ENCODE measurements at places on chromosomes 6 and 20.

- DNase-seq, result no peak
Observed at GRCh38 chr6:148883270-148883669, 136.4 kb downstream of the UST start.

GRCh38 chr6:142408409-142408808 is 106.6 kb downstream of the ADGRG6 start:
- DNase-seq, result no peak

- no peak for DNase-seq
Observed at GRCh38 chr6:160685762-160686450, 16.1 kb upstream of the PLG start.

GRCh38 chr6:169921853-169922824 is 170.7 kb downstream of the ERMARD start:
- no peak for DNase-seq

DNA sequence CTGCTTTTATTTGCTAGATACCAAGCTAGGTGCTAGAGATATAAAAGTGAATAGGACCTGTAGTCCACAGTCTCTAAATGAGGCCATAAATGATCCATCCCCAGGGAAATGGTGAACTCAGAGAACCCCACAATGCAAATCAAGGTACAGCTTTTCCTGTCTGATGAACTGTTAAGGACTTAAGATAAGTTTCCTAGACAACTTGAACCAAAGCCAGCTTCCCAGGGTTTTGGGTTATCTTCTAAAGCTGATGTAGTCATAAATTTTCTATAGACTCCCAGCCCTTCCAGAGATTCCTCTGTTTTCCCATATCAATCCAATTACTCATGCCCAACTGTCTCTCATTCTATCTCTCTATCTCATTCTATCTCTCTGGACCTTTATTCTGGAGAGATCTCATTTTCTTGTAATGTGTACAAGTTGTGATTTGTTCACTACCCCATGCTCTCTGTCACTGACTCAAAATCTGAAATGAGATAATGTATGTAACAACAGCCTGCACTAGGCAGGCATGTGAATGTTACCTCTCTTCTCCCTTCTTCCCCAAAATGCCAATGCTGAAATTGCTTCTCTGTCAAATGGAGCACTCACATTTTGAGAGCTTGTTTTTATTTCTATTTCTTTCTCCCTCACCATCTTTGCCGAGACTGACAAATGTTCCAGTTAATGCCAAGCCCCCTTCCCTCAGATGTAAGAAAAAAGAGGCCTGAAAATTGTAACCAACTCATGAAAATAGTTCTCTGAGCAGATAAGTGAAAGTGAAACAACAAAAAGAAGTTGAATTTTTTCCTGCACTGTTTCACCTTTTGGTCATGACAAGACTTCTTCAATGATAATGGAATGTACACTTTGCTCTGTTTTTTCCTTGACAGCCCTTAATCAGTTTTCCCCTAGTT is 279.9 kb downstream of the SLC35F1 start:
- DNase-seq, result no peak

GRCh38 chr6:52661551-52661950 is 9.4 kb upstream of the TMEM14A start:
- no peak for DNase-seq

- no peak for DNase-seq
Observed at GRCh38 chr6:69974193-69974592, 107.8 kb downstream of the COL19A1 start.

DNA sequence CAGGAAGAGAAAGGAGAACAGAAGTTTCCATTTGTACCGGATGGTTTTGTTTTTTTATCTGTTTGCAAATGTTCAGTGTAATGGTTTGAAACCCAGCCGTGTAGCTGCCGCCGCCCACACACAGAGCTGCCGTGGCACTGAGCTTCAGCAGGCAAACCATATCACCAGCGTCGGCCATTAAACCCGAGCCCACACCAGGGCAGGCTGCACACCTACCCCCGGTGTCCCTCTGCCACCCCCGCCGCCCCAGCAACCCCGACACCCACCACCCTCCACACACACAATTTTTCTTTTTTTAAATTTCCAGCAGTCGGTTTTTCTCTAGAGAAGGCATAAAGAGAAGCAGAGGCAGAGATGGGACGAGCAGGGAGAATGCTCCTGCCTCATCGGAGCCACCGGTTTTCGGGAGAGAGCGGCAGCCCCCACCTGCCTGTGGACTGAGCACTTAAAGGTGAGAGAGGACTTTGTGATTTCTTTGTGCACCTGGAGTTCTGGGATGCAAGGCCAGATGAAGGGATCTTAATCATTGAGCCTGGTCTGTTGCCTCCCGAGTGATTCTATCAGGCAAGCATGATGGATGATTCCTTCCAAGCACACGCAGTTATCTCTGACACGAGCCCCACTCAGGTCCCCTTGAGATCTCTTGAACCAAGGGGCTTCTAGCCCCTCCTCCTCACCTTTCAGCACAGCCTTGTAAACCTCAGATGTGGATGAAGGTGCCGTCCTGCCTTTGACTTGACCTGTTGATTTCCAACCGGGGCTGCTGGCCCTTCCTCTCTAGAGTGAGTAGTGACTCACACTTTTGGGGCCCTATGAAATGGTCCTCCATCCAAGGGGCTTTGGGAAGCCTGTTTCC is 17.5 kb upstream of the ZNF831 start:
- peak; percentile 55 for DNase-seq

GRCh38 chr6:88502391-88502790 is 336.2 kb upstream of the CNR1 start:
- DNase-seq, result no peak

DNA sequence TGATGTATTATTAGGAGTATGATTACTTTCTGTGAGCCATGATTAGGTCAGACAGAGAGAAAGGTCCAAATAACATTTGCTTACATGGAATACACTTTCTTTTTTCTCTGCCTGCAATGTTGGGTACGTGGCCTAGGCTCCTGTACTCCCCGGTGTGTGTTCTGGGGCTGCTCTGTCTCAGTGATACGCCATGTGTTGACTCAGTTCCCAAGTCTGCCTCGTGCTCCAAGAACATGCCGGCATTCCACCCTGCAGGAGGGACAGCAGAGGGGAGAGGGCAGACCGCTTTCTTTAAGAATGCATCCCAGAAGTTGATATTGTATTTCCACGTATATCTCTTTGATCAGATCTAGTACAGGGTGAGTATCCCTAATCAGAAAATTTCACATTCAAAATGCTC is 33.3 kb upstream of the THBS2 start:
- DNase-seq, result no peak

GRCh38 chr6:73830119-73830518 is 134.1 kb downstream of the CD109 start:
- DNase-seq, result no peak

- no peak for DNase-seq
Observed at GRCh38 chr6:114096561-114097172, 125.7 kb upstream of the HDAC2 start.

GRCh38 chr20:11166712-11167111 is 492.9 kb upstream of the JAG1 start:
- DNase-seq, result no peak

DNA sequence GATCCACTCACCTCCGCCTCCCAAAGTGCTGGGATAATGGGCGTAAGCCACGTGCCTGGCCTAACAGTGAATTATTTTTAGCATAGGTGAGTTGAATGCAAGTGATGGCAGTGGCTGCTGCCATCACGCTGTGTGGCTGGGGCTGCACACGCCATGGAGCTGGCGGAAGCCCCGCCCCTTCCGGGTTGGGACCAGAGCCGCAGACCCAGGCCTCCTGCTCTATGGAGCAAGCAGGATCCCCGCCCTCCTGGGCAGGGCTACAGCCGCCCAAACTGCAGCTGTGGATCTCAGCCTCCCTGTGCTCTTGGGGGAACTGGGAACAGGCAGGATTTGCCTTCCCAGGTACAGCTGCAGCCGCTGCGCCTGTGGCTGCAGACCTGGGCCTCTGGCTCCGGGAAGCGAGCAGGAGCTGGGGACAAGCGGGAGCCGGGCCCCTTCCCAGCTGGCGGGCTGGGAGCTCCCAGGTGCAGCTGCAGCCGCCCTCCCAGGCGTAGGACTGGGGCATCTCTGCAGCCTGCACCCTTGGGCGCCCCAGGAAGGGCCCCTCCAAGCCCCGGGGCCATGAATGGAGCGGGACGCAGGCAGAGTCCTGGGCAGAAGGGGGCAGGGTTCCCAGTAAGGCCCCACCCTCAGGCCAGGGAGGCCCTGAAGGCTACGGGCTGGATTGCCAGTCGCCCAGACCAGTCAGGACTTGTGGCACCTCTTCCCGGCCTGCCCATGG is 30.9 kb upstream of the SLA2 start:
- DNase-seq, result no peak

GRCh38 chr6:72559555-72559954 is 62.3 kb upstream of the KCNQ5 start:
- DNase-seq, result no peak

- DNase-seq, result no peak
Observed at GRCh38 chr6:111361648-111362047, 121.4 kb downstream of the REV3L start.

DNA sequence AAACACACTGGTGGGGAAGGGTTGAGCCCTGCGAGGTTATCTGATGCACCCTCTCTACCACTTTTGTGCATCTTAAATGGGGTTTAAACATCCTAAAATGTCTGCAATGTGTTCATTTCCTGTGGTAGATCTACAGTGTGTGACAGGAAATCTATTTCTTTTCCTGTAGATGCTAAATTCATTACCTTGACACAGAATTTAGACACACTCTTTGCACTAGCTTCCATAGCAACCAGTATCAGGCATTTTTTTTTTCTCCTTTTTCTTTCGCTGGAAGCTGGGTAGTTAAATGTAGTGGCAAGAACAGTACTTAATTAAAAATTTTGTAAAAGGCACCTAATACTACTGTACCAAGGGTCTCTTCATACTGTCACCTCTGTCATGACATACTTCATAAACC is 141.1 kb downstream of the RFPL4B start:
- DNase-seq, result no peak

- DNase-seq, result no peak
Observed at GRCh38 chr6:139600919-139601475, 226.5 kb upstream of the CITED2 start.

DNA sequence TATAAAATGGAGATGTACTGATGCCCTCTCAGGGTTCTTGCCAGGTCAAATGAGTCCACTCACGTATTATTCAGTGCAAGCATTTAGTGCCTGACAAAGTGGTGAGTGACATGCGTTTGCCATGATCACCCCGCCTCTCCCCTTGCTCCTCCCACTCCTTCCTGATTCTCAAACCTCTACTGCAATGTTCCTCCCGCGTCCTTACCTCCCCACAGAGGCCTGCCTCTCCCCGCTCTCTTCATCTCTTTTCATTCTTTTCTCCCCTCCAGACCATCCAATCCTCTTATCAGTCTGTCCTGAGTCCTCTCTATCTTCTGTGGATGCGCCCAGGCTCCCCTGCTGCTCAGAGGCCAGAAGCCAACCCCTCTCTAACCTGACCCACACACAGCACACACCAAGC is 40.7 kb downstream of the KCNK5 start:
- DNase-seq, result no peak

GRCh38 chr6:140345935-140346334 is 971.5 kb upstream of the CITED2 start:
- no peak for DNase-seq

- DNase-seq, result no peak
Observed at GRCh38 chr6:14123386-14124111, 6.0 kb downstream of the CD83 start.

DNA sequence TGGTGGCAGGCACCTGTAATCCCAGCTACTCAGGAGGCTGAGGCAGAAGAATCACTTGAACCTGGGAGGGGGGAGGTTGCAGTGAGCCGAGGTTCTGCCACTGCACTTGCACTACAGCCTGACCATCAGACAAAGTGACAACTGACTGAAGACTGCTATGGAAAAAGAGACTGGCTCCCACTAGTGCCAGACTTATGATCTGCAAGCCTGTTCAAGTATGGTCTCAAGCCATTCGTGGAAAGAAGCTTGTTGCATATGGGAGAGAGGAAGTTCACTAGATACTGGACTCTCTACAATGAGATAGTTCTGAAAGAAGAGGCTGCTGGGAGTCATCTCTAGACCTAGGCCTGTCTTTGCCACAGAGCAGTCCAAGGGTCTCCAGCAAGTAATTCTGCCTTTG is 26.7 kb downstream of the MDN1 start:
- DNase-seq, result peak; percentile 49

DNA sequence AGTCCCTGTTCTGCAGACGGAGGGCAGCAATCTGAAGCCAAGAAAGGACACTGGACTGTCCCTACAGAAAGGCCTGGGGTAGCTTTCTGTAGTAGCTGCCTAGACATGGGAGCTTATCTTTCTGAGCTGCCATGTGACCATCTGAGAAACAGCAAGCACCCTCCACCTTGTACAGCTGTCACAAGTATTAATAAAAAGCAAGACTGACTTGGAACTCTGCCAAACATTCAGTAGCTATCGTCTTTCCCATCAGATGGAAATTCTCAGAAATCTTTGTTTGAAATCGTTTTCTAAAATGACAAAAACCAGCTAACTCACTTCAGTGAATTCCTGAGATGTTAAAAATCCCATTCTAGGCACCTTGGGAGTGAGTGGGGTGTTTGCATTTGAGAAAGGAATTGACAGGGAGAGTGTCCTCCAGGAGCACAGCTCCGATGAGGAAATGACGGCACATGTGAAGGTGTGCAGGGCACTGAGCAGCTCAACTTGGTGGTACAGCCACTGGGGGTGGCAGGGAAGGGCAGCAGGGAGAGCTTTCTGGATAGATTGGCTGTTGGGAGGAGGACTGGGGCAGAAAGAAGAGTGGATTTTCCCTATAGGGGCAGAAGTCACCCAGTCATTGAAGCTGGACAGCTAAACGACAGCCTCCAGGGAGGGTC is 24.5 kb downstream of the ACSS1 start:
- no peak for DNase-seq

GRCh38 chr6:159254186-159254585 is 85.0 kb downstream of the FNDC1 start:
- no peak for DNase-seq

- no peak for DNase-seq
Observed at GRCh38 chr6:7262746-7263518, 50.1 kb downstream of the SSR1 start.

- peak; percentile 81 for DNase-seq
Observed at GRCh38 chr20:38893565-38894090, 32.6 kb upstream of the FAM83D start.

DNA sequence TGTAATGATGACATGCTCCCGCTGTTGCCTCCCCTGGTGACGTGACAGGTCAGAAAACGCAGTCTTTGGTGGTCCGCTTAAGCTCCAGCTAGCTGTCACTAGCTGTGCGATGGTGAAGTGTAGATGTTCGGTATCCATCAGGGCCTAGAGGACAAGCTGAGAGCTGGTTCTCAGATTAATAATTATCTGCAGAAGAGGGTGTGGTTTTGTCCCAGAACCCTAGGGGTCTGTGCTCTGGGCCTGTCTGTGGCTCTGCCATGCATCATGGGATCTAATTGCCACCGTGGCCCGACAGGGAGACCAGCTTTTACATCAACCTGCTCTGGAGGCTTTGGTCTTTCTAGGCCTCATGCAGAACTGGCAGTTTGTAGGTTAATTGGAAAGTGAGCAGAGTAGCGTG is 34.1 kb downstream of the ERMARD start:
- no peak for DNase-seq

- DNase-seq, result no peak
Observed at GRCh38 chr6:117264692-117265409, 507 bp upstream of the VGLL2 start.

GRCh38 chr6:113301651-113302050 is 555.5 kb upstream of the MARCKS start:
- no peak for DNase-seq

GRCh38 chr6:2186516-2186915 is 58.9 kb downstream of the GMDS start:
- no peak for DNase-seq

Data from activated CD4-positive, alpha-beta memory T cell treated with anti-CD3 and anti-CD28 coated beads, Interleukin-2, amount 10 ng/mL, durations not matched to agents 7 days and 5 days (primary cell).